Activated naive CD8-positive, alpha-beta T cell treated with anti-CD3 and anti-CD28 coated beads, Interleukin-2, amount 10 ng/mL, durations not matched to agents 7 days and 5 days (primary cell): ENCODE measurements at places on chromosomes 13 and 19. TPM values are rescaled to one million over a fixed set of nuclear protein-coding genes. Genes with fewer than 3 reads are reported as not detected.

- no peak overlapping the region for H3K4me3 ChIP-seq
- no peaks in the 10 kb centered on the region for H3K27me3 ChIP-seq
- DNase-seq, result peak; percentile 39
These were observed 33.7 kb upstream of the ZNF724 start for GRCh38 chr19:23283925-23284324.

- peak overlapping the region; percentile 100 for H3K4me3 ChIP-seq
- H3K36me3 ChIP-seq, result peaks cover 21% of the 10 kb centered on the region
- no peaks in the 10 kb centered on the region for H3K27me3 ChIP-seq
- no peak for DNase-seq
- peaks cover 38% of the 10 kb centered on the region for H3K4me1 ChIP-seq
These were observed 607 bp downstream of the PLEKHJ1 start for GRCh38 chr19:2235381-2236063.

GRCh38 chr19:6271251-6271650, 8.5 kb downstream of the MLLT1 start:
- no peak for DNase-seq
- H3K4me1 ChIP-seq, result peaks cover 12% of the 10 kb centered on the region
- H3K4me3 ChIP-seq, result no peak overlapping the region
- peaks cover 2% of the 10 kb centered on the region for H3K36me3 ChIP-seq
- no peaks in the 10 kb centered on the region for H3K27me3 ChIP-seq

DNA sequence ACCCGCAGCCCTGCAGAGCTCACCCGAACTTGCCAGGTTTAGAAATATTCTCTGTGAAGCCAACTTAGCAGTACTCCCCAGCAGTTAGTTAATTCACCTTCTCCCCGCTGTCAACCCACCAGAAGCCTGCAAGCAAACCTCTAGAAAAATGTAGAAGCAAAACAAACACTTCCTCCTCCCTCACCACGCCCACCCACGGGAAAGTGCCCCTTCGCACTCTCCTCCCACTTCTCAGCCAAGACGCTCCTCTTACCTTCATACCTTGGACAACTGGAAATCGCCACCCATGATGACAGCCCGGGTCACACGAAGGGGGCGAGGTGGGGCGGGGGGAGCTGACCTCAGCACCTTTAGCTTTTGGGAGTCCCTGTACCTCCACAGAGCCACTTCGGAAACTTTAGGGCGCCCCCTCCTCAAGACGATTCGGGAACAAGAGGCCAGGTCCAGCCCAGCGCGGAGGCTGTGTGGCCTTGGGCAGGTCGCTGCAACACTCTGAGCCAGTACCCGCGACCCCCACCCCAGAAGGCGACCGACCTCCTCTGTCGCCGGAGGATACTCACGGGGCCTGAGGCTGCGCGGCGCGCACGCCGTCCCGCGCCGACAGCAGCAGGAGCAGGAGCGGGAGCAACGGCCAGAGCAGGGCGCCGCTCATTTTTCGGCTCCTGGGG, 485 bp downstream of the CPAMD8 start:
- H3K27ac ChIP-seq, result no peak overlapping the region
- H3K36me3 ChIP-seq, result peaks cover 4% of the 10 kb centered on the region
- H3K27me3 ChIP-seq, result peaks cover 44% of the 10 kb centered on the region
- H3K4me3 ChIP-seq, result no peak overlapping the region

The TBXA2R gene
- total RNA-seq, result 1.7 TPM

DNA sequence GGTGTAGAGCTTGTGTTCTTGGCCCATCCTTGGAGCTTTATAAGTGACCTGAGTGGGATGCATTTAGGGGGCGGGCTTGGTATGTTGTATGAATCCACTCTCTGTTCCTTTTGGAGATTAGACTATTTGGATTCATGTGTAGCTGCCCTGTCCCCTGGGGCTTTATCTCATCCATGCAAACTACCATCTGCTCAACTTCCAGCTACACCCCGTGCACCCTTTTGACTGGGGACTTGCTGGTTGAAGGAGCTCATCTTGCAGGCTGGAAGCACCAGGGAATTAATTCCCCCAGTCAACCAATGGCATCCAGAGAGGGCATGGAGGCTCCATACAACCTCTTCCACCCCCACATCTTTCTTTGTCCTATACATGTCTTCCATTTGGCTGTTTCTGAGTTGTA, 6.1 kb downstream of the CLEC4M start:
- H3K27me3 ChIP-seq, result peaks cover under 1% of the 10 kb centered on the region
- peaks cover 9% of the 10 kb centered on the region for H3K4me1 ChIP-seq

The CEACAM20 gene
- total RNA-seq, result not detected

The EBI3 gene
- total RNA-seq, result 0.34 TPM

GRCh38 chr19:53872762-53873161, 5.1 kb downstream of the MYADM start:
- H3K4me1 ChIP-seq, result peaks cover 45% of the 10 kb centered on the region
- peaks cover 35% of the 10 kb centered on the region for H3K36me3 ChIP-seq
- peak overlapping the region; percentile 3 for H3K27ac ChIP-seq
- DNase-seq, result no peak

DNA sequence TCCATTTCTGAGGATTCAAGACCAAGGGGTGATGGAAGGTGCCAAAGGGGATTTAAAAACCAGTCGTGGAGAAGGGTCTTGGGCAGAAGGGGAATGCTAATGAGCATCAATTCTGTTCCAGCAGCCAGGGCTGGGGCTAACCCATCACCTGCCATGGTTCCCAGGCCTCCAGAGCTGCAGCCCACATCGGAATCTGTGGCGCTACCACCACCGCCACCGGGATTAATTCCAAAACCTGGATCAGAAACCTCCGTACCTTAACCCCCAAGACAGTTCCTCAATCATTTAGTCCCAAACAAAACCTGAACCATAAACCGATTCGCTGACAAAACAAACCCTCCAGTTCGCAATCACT, 583 bp downstream of the ZNF615 start:
- H3K4me1 ChIP-seq, result peaks cover 10% of the 10 kb centered on the region
- DNase-seq, result no peak
- H3K27ac ChIP-seq, result peak overlapping the region; percentile 97
- peaks cover 47% of the 10 kb centered on the region for H3K36me3 ChIP-seq
- peak overlapping the region; percentile 91 for H3K4me3 ChIP-seq

DNA sequence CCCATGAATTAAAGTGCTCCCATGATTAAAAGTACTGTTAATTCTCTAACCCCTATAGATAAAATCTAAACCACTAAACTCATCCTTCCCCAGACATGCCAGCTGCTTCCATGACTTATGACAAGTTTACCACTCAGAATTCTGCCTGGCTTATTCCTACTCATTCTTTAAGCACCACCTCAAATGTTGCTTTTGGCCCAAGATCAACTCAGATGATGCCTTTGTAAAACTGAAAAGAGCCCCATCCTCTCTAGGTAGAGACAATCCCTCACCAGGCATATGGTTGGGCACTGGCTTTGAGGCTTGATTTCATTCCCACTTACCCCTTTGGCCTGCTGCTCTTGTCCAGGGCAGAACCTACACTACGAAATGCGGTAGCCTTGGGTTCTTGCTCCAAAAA, 250.0 kb downstream of the DNAJC15 start:
- no peak overlapping the region for H3K27ac ChIP-seq
- DNase-seq, result no peak
- no peak overlapping the region for H3K4me3 ChIP-seq
- H3K36me3 ChIP-seq, result no peaks in the 10 kb centered on the region
- H3K27me3 ChIP-seq, result peaks cover 8% of the 10 kb centered on the region
- no peaks in the 10 kb centered on the region for H3K4me1 ChIP-seq

DNA sequence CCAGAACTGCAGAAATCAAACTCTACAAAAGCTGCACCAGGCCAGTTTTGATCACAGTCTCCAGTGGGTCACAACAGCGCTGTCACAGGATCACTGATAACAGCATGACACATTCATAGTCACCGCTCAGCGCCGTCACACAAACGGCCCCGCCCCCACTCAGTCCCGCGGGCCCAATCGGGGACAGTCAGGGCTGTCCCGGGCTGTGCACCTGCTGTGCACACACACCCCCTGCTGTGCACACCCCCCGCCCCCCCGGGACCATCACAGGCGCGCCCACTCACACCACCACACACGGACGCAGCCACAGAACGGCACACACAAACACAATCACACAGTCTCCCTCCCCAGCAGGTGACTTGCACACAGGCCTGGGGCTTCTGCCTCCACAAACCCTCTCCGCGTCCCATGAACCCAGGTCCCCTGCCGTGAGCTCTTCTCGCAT, 435 bp upstream of the ZNF382 start:
- peaks cover 46% of the 10 kb centered on the region for H3K36me3 ChIP-seq
- H3K4me1 ChIP-seq, result peaks cover 15% of the 10 kb centered on the region
